ENCODE measurements at places on chromosomes 2 and 18.

DNA sequence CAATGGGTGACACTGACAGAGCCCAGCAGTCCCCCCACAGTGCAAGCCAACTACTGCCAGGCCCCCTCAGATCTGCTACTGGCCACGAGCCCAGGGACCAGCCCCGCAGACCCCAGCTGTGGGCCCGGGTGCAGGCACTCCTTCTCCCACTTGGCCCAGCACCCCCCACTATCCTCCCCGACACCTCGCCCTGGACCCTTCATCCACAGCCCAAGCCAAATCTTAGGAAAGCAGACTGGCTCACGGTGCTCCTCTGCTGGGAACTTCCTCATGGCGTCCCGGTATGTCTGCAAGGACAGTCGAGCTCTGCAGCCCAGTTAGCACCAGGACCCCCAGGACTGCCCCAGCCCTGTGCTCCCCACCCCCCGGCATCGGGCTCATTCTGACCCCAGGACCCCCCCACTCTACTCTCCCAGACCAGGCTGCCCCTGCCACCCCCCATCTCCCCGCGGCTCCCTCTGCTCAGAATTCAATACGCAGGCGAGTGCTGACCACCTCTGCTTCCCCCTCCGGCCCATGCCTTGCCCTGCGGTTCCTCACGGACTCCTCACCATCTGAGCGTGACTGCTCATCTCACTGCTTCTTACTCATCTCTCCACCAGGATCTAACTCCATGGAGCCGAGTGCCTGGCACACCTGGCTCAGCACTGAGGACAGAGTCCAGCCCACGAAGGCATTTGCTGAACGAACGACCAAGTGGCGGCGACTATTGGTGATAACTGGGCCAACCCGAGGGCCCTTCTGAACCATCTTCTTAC is 85.7 kb downstream of the PXDN start:
- DNase-seq = no peak

DNA sequence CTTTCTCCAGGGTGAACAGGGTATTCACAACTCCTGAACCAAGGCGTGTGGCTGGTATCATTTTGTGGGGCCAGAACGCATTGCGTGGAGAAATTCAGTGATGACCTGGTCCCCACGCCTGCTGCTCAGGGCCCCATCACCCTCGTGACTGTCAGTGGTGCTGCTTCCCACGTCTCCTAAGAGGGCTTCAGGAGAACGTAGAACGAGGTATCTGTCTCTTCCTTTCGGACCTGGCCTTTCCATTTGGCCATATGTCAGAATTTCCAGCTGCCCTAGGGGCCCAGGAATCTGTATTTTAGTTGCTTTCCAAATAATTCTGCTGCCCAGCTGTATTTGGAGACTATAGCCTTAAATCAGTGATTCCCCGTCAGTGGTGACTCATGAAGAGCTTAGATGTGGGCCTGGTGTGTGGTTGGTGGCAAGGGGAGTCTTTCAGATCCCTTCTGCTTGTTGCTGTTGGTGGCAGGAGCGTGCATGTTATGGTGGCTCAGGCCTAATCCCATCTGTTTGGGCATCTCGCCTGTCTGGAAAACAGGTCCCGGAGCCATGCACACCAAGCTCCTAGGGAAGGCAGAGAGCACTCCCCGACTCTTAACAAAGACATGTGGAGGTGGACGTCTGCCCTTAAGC is 56.4 kb downstream of the NPAS2 start:
- no peak for DNase-seq

DNA sequence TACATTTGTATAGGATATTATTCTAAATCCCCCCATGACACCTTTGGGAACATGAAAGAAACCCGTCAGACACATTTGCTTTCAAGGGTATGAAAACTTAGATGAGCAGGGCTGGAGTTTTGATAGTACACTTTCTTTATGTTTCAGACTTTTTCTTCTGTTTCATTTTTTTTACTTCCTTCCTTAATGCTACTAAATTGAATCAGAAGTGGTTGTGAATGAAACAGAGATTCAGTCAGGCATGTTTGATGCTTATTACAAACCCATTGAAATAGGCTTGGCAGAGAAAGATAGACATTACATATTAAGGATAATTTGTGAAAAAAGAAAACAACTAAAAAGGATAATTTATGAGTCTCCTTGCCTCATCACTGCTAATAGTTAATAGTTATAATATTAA is 26.8 kb downstream of the SLC30A6 start:
- DNase-seq = no peak

- no peak for DNase-seq
Observed at GRCh38 chr18:49733896-49734585, 79.3 kb downstream of the ACAA2 start.

- DNase-seq = no peak
Observed at GRCh38 chr2:11597538-11598225, 63.8 kb downstream of the GREB1 start.

DNA sequence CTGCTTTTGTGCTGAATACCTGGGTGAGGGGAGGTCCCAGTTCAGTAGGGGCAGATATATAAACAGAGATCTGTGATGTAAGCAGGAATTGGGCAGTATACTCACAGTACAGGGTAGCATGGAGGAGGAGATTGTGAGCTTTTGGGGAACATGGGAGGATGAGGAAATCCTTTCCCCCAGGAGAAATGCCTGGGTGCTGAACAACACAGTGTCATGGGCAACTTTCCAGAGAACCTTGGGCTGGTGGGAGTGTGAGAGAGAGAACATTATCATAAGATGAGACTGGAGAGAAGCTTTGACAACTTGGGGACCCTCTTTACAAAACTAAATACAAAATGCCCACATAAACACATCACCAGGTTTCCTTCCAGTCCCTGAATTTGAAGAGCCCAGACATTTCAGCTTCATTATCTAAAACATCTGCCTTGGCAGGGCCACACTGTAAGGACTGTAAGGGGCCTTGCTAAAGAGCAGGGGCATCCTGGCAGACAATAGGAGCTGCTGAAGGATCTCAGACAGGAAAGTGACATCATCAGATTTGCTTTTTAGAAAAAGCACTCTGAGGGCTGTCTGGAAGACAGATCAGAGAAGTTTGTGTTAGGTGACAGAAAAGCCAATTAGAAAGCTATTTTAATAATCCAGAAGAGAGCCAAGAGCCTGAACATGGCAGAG is 303.1 kb upstream of the FBXO11 start:
- no peak for DNase-seq

- peak; percentile 79 for DNase-seq
Observed at GRCh38 chr2:197378494-197379307, 56.1 kb downstream of the SF3B1 start.

- no peak for DNase-seq
Observed at GRCh38 chr2:38668092-38668491, 2.2 kb downstream of the GALM start.

GRCh38 chr2:119332953-119333352 is 33.7 kb downstream of the C2orf76 start:
- no peak for DNase-seq

DNA sequence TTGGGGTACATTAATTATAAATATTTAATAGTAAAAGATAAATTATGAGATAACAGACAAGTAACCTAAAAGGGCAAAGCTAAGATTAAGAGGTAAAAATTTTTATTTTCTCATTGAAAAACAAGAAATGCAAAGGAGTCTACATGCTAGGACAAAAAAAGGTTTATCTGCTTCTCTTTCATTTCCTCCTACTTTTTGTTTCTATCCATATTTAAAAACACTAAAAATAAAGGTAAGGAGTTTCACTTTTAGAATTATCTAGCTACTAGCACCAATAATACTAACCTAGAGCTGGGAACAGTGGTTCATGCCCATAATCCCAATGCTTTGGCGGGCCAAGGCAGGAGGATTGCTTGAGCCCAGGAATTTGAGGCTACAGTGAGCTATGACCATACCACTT is 1551.7 kb upstream of the SLC39A10 start:
- no peak for DNase-seq

DNA sequence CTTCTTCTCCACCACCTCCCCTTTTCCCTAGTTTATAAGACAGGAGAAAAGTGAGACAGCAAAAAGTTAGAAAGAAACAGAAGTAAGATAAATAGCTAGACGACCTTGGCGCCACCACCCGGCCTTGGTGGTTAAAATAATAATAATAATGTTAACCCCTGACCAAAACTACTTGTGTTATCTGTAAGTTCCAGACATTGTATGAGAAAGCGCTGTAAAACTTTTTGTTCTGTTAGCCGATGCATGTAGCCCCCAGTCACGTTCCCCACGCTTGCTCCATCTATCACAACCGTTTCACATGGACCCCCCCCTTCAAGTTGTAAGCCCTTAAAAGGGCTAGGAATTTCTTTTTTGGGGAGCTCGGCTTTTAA is 1.5 kb upstream of the BUB1 start:
- no peak for DNase-seq

GRCh38 chr2:68828887-68829708 is 42.1 kb downstream of the BMP10 start:
- no peak for DNase-seq

DNA sequence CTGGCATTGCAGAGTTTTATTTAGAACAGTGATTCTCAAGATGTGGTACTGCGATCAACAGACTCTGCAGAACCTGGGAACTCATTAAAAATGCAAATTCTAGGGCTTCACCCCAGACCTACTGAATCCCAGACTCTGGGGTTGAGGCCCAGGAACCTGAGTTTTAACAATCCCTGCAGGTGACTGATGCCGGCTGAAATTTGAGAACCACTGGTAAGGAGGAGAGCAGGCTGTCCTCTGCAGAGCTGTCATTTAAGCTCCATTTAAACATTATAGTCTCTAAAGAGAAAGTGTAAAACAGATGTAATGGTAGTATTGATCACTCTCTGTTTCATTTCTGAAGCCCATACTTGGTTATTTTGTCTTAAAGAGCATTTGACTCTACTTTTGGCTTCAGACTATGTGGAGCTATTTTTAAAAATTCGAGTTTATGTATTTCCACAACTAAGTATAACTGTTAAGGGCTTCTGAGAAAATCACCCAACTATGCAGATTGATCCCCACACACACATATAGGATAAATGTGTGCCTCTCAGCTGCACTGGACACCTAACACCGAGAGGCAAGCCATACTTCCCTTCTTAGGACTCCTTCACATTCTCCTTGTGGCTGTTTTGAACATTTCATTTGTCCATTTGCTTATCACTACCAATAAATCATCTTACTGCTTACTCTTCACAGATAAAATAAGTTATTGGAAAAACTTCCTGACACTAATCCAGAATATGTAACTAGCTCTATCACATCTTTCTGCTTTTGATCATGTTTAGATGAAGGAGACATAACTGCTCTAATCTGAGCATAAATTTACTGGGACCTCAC is 487.5 kb downstream of the DLGAP1 start:
- DNase-seq = no peak

DNA sequence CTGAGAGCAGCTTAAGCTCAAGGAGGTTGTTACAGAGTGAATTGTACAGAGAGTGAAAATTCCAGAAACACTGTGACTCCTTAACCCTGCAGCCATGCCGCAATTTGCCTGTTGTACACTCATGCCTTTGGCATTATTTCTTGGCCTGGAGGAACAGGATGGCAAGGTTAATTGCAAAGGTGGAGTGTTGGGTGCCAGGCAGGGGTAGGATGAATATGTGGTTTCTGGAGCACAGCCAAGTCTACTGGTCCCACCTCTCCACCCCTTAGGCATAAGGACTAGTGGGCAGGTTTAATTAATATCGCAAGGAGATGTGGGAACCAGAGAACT is 250.2 kb downstream of the LRRTM1 start:
- DNase-seq = no peak

DNA sequence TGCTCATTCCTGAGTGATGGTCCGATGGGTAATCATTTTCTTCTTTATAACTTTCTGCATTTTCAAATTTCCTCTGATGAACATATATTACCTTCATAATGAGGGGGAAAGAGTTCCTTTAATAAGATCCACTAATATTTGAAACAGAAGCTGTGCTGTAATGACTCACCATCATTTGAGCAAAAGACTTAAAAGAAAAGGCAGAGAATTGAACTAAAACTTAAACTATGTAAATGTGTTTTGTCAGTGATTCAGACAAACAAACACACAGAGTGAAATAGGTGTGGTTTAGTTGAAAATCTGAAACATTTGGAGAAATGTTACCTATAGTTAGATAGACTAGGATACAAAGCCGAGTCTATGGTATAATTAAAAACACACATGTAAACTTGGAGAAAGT is 209.6 kb downstream of the STK39 start:
- no peak for DNase-seq

- no peak for DNase-seq
Observed at GRCh38 chr2:187001248-187001647, 152.3 kb upstream of the ZSWIM2 start.

DNA sequence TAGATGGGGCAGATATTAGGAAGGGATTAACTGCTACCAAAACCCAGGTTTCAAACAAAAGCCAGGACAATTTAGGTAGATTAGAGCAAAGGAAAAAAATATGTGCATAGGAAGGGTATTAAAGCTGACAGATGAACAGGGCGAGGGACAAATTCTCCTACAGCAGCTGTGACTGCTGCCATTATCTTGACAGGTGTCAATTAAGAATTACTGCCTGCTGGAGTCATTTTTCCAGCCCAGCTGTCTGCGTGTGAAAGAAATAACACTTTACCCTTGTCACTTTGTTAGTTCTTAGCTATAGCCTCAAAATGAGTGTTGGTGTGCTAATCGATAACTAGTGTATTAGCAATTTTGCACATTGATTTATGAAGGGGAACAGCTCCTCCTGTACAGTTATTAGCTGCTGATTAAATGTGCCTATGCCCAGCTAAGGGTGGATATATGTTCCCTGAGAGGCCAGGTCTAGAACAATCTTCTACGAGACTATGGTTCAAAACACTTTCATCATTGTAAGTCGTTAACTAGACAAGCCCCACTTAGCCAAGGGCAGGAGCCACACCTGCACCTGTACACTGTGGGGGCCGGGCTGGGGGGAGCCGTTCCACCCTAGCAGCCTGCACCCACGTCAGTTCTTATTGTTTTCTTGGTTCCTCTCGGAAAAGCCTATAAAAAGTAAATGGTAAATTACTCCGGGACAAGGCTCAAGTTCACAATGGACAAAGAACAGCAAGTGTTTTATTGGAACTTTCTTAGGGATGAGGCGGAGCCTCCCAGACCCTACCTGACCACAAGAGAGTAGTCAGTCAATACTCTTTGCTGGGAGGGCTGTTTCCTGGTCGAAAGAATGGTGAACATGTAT is 7.7 kb downstream of the TSHZ1 start:
- peak; percentile 38 for DNase-seq

DNA sequence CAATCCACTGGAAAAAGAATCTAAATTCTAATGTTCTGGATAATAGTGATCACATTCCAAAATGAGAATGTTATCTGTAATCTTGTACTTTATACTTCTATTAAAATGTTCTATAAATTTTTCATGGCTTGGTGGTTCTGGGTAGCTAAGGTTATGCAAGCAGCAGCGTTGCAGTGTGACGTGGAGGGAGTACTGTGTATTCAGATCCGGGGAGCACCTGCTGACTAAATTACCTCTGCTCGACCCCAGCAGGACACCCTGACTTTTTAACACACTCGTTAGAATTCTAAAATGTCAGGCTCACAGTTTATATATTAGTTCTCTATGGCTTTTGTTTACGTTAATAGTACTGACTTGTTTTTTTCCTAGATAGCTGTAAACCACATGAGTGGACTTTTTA is 13.0 kb downstream of the ATIC start:
- DNase-seq = peak; percentile 63

- DNase-seq = no peak
Observed at GRCh38 chr2:159266554-159266953, 19.9 kb downstream of the WDSUB1 start.

Data from NCI-H2081 (cell line).